ENCODE measurements at places on chromosomes 3 and 15.
A peak's percentile ranks its signal among the peaks of the same experiment; 100 is the strongest.

GRCh38 chr15:90268415-90268814, 2.9 kb downstream of the NGRN start:
- DNase-seq = no peak

DNA sequence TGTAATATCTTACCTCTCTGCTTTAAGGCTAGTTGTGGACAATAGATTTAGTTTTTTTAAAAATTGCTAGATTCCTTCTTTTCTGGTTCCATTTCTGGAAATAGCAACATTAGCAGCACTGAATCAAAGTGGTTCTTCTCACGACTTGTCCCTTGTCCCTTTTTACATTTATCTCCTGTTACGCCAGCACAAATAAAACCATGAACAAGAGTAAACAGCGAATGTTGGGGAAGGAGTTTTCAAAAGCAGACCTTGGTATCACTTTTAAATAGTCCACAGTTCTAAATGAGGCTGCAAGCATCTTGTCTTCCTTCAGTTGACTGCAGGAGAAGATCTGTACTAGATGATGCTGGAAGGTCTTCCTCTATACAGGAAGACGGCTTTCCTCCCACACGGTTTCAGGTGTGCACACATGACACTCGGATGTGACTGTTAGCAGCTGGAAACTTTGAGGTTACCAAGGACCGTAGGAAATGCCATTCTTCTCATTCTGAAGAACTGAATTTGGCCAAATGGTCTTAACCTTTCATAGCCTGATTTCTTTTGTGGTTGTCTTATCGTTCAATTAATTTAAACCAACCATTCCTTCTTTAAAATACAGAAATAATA, 251.0 kb upstream of the ICE2 start:
- DNase-seq = no peak

- DNase-seq = no peak
These were observed 622 bp upstream of the PLSCR1 start for GRCh38 chr3:146544929-146545528.

- no peak for DNase-seq
These were observed 26.7 kb downstream of the RAD51 start for GRCh38 chr15:40721701-40722100.

- peak; percentile 49 for DNase-seq
These were observed 818 bp downstream of the SLC4A7 start for GRCh38 chr3:27483117-27484014.

- DNase-seq = no peak
These were observed 487.5 kb upstream of the WNT5A start for GRCh38 chr3:55974421-55975165.

DNA sequence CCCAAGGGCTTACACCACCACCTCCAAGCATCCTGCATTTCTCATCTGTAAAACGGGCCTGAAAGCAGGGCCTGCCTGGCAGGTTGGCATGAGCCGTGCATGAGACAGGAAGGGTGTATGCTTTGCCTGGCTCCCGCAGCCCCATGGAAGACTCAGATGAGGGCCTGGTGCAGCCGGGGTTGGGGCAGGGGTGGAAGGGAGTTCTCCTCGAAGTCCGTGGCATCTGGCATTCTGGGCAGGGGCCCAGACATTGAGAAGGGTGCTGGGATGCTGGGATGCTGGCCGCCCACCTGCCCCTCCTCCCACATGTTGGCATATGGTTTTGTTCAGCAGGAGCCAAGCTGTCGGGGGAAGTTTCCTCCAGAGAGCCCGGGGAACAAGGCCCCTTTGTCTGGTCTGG, 13.0 kb upstream of the FBLN2 start:
- DNase-seq = no peak

- no peak for DNase-seq
These were observed 593.8 kb upstream of the GBE1 start for GRCh38 chr3:82355228-82355627.

GRCh38 chr3:173823911-173824460, 426.4 kb downstream of the NLGN1 start:
- no peak for DNase-seq

GRCh38 chr15:60399931-60400330, 2.1 kb upstream of the ANXA2 start:
- no peak for DNase-seq

DNA sequence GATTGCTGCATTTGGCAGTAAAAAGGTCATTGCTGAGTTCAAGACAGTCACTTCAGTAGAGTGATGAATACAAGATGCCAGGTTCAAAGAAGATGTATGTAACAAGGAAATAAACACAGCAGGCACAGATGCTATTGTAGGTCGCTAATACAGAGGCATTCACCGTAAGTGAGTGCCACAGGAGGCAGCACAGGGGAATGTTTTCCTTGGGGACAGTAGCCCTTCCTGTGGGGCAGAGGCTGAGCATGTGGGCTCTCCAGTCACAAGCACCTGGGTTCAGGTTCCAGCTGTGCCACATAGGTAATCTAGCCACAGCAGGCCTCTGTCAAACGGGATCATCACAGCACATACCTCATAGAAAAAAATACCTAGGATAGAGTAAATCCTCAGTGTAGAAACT, 86.3 kb downstream of the RSL24D1 start:
- DNase-seq = no peak

GRCh38 chr15:89150287-89150686, 62.0 kb downstream of the ABHD2 start:
- DNase-seq = no peak

- DNase-seq = no peak
These were observed 154.6 kb upstream of the TLE3 start for GRCh38 chr15:70252056-70252950.

GRCh38 chr15:100183921-100184495, 157.8 kb downstream of the ADAMTS17 start:
- no peak for DNase-seq

GRCh38 chr15:83871808-83872559, 218.1 kb downstream of the ADAMTSL3 start:
- DNase-seq = no peak

DNA sequence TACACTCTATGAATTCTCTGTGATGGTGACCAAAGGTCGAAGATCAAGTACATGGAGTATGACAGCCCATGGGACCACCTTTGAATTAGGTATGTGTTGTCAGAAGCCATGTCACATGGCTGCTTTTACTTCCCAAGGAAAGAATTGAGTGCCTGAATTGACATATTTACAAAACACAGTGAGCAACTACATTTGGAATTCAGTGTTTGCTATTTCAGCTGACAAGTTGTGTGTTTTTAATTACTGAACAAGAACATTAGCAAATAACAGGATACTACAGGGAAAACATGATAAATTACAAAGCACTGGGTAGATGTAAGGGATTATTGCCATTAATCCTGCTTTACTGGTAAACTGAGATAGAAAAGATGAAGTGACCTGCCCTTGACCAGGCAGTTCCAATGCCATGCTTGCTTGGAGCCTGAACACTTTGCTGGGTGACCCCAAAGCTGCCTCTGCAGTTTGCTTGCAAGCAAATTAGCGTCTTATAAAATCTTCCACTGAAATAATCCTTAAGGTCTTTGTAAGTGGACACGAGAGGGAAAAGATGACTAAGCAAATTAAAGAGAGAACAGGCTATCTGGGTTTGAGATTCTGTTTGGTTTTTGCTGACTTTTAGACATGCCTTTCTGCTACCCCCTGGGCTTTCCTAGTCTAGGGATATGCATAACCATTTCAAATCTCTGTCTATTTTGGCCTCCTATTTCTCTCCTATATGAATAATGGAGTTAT, 98.2 kb downstream of the HCN4 start:
- DNase-seq = no peak

DNA sequence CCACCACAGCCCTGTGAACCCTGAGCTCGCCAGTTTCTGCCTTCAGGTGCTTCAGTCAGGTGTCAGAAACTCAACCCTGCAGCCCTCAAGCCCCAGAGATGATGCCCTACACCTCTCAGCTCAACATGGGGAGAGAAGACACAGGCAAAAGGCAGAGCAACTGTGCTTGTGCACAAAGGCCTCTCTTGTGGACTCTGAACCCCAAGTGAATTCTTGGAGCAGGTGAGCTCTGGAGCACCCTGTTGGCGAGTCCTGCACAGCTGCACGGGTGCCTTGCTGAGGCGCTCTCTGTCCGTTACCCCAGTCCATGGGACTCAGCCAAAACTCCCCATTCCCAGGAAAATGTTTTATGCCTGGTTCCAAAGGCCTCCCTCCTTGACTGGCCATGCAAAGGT, 197.0 kb downstream of the KLF13 start:
- no peak for DNase-seq
